LHCN-M2 (cell line): ENCODE measurements at places on chromosomes 11 and 22. TPM values are rescaled to one million over a fixed set of nuclear protein-coding genes. Genes with fewer than 3 reads are reported as not detected.

The OR4C11 gene
- not detected in 2 replicates for total RNA-seq

The SPI1 gene
- not detected in 2 replicates for total RNA-seq

The IGLL1 gene
- not detected in 2 replicates for total RNA-seq

The SLC43A3 gene
- 113 and 153 TPM in 2 replicates for total RNA-seq

The DCHS1 gene
- total RNA-seq, result 2.4 and 2.6 TPM in 2 replicates

The PTPN5 gene
- total RNA-seq, result not detected in 2 replicates

The CARNS1 gene
- total RNA-seq, result 0.32 and 0.40 TPM in 2 replicates

The SLC1A2 gene
- 0.38 and 0.40 TPM in 2 replicates for total RNA-seq

The MMP13 gene
- 0.13 TPM in 1 of 2 replicates, not detected in the other for total RNA-seq

The ADAMTS15 gene
- 0.58 and 0.92 TPM in 2 replicates for total RNA-seq

The CCDC87 gene
- total RNA-seq, result 0.34 and 0.51 TPM in 2 replicates

The RIMBP3C gene
- 1.4 and 1.8 TPM in 2 replicates for total RNA-seq

The CTSW gene
- 0.40 TPM in 1 of 2 replicates, not detected in the other for total RNA-seq

The SCARF2 gene
- total RNA-seq, result 13.3 and 18.0 TPM in 2 replicates

The MGAT3 gene
- total RNA-seq, result under 0.01 TPM in 1 of 2 replicates, not detected in the other

The CNIH2 gene
- total RNA-seq, result 0.86 and 1.9 TPM in 2 replicates

The CHORDC1 gene
- total RNA-seq, result 40.7 and 57.3 TPM in 2 replicates

The BLID gene
- 8.0 and 9.9 TPM in 2 replicates for total RNA-seq

The PRRG4 gene
- total RNA-seq, result 1.3 TPM in 2 replicates

The MUC5B gene
- not detected in 2 replicates for total RNA-seq

The KDM4D gene
- 1.9 and 2.8 TPM in 2 replicates for total RNA-seq

The SPA17 gene
- 24.9 and 30.2 TPM in 2 replicates for total RNA-seq

The SIK2 gene
- 11.3 and 12.2 TPM in 2 replicates for total RNA-seq

The ANAPC15 gene
- total RNA-seq, result 33.9 and 42.8 TPM in 2 replicates

The JAML gene
- not detected in 2 replicates for total RNA-seq

The PRSS23 gene
- total RNA-seq, result 141 and 157 TPM in 2 replicates

The GGT1 gene
- total RNA-seq, result 1.1 and 2.5 TPM in 2 replicates

The FGF19 gene
- total RNA-seq, result 0.11 TPM in 1 of 2 replicates, not detected in the other
